ENCODE measurements at places on chromosomes 4 and X. TPM values are rescaled to one million over a fixed set of nuclear protein-coding genes. Genes with fewer than 3 reads are reported as not detected.
A peak's percentile ranks its signal among the peaks of the same experiment; 100 is the strongest.

Gene UGT8
- total RNA-seq = 12.3 TPM

DNA sequence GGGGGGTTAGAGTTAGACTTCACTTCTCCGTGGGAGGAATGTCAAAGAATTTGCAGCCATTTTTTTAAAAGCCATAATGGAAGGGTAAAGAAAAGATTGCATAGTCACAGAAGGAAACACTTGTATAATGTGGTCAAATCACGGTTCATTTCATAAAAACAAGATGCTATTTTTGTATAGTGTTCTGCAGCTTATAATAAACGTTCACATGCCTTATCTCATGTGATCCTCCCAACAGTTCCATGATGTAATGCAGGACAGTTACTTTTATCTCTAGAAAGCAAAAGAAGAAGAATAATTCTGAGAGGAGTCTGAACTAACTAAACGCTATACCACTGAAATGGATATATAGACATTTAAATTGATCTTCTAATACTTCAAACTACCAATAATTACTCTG lies 71.3 kb upstream of the CAMK2D start:
- no peak for DNase-seq

- DNase-seq = no peak
Measured at GRCh38 chr4:169774466-169775445, 17.0 kb upstream of the HPF1 start.

DNA sequence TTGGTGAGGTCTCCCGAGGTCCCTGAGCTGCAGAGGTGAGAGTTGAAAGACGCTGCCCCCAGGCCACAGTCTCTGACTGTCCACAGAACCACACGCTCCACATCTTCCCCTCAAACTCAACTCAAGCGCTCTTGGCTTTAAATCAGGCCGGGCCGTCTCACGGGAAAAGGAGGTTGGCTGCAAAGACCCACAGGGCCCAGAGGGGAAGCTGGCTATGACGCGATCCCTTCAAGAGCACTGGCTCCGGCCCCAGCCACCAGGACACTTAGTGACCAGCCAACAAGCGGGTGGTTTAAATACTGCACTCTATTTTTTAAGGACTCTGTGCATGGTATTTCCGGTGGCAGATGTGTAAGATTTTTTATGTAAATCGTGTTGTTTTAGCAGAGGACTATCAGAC lies 19.9 kb downstream of the LRPAP1 start:
- no peak for DNase-seq

DNA sequence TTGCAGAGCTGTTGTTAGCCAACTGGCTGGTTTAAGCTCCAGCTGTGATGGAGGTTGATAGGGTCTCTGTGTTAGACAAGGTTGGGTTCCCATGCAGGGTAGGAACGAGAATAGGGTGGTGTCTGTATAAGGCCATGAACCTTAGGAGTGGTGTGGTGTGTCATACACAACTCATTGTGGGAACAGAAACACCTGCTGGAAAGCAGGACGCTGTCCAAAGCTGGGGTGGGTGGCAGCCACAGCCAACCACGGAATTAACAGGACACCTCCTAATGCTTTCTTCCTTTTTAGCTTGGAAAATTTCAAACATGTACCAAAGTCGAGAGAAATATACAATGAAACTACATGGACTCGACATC lies 94.4 kb downstream of the ARHGAP10 start:
- no peak for DNase-seq

Gene SLC9B2
- 19.4 TPM for total RNA-seq

GRCh38 chr4:129545599-129546278 lies 449.8 kb downstream of the C4orf33 start:
- no peak for DNase-seq

DNA sequence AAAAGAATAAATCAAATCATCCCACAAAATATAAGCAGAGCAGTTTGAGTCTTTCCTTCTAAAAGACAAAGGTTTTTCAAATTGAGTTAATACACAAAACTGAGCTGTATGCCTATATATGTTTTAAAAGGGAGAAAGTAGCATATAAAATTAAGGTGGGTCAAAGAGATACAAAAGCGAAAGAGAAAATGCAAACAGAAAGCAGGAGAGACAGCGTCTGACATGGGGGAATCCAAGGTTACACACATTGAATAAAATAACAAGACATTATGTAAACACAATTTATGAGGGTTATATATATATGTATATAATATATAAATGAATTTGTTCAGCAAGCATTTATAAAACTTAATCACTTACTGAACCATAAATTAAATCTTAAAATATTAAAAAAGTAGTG lies 276.1 kb upstream of the LCORL start:
- no peak for DNase-seq

- no peak for DNase-seq
Measured at GRCh38 chrX:82335772-82336171, 1133.9 kb downstream of the SH3BGRL start.

- DNase-seq = no peak
Measured at GRCh38 chrX:3346501-3347259, at the start of gene MXRA5. Gene MXRA5 (minus strand): TSS chrX:3346652. CDS start chrX:3343833, 2,819 bp downstream.

DNA sequence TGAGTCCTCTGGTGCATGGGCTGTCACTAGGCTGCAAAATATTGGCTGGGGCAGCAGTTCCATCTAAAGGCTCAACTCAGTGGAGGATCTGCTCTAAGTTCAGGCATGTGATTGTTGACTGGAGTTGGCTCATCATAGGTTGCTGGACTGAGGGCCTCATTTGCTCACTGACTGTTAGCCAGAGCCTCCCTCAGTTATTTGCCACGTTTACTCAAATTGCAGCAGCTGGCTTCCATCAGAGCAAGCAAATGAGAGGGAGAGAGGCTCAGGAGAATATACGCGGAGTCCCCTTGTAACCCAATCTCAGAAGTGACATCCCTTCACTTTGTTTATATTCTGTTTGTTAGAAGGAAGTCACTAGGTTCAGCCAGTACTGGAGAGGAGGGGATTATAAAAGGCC lies 54.1 kb downstream of the BMP3 start:
- no peak for DNase-seq

DNA sequence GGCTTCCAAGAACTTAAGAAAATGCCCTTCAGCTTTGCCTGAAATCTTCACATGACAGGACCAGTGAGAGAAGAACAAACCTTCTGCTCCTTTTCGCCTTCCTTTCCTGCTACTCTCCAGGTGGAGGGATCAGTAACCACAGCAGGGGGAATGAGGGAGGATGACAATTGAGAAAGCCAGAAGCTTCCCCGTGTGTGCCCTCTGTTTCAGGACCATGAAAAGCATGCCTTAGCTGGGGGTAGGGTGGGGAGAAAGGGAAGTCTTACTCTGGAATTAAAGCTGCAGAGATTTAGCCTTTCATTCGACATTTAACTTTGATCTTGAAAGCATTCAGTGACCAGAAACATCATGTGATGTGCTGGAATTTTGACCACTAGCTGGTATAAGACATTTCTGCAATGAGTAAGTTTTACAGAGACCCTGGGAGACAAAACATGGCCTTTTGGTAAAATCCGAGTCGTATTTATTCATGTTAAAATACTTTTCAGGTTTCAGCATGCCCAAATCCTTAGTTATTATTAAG lies 10.6 kb upstream of the PUDP start:
- DNase-seq = no peak

Gene CCSER1
- total RNA-seq = 1.4 TPM

Gene TEX13B
- total RNA-seq = not detected

Gene CYTL1
- 8.2 TPM for total RNA-seq

Gene OPN1MW2
- not detected for total RNA-seq

DNA sequence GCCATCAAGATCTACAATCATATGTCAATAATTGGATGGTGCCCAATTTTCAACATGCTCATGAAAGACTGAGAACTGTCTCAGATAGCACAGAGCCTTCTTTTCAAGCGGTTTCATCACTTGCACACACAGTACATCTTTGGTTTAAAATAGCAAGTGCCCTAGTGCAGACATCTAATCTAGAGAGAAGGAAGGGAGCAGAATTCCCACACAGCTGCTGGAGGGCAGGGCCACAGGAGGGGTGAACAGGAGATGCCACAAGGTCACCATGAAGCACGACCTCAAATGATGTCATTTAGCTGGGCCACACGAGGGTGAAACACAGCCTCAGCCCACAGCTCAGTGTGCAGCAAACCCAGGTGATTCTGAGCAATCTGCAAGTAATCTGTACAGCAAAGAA lies 24.3 kb downstream of the LEF1 start:
- DNase-seq = no peak

- DNase-seq = no peak
Measured at GRCh38 chrX:53048169-53049126, at the start of gene GPR173. Gene GPR173 (plus strand): TSS chrX:53048789. CDS start chrX:53076622, 27,833 bp downstream.

- DNase-seq = no peak
Measured at GRCh38 chrX:7690842-7691241, 152.1 kb upstream of the VCX start.

Gene BGN
- total RNA-seq = 10.3 TPM

Gene GPR143
- total RNA-seq = 18.7 TPM

Gene EDA
- total RNA-seq = 2.5 TPM

- no peak for DNase-seq
Measured at GRCh38 chr4:158782551-158783360, 13.9 kb downstream of the FNIP2 start.

- peak; percentile 50 for DNase-seq
Measured at GRCh38 chrX:41984628-41985027, 61.3 kb upstream of the CASK start.

Gene LRBA
- total RNA-seq = 83.5 TPM

GRCh38 chrX:108059801-108060200 lies 14.9 kb downstream of the VSIG1 start:
- DNase-seq = no peak

GRCh38 chrX:74372272-74372671 lies 49.0 kb upstream of the SLC16A2 start:
- DNase-seq = no peak

Gene IGSF1
- 0.27 TPM for total RNA-seq

Measured in kidney epithelial cell (primary cell).